ENCODE measurements at places on chromosomes 16 and 17.

DNA sequence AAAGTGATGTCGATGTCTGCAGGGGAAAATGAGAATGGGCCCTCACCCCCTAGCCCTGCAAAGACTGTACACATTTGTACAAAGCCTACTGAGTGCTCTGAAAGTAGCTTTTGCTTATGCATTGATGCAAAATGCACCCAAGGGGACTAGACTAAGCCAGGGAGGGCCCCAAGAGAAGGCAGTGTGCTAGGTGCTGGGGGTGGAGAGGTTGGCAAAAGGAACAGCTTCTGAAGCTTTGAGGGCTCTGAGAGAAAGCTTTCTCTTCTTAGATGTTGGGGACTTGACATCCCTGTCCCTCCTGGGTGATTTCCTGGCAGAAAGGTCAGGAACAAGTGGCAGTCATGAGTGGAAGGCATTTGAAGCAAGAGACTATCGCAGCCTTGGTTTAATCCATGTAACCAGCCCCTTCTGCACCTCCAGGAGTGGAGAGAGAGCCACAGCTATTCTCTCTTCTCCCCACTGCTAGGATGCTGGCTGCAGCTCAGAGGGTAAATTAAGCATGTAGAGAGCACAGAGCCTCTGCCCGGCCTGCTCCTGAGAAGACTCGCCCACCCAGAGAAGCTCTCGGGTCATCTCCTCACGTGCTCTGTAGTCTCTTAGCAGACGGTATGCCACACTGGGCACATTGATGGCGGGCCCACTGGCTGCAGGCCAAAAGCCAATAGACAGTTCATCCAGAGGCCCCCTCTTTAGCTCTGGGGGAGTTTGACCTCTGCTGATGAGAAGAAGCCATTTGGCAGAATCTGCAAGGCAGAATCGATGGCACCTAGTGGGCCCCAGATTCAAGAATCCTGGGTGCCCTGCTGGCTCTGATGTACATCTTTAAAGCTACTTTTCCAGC is 221.4 kb downstream of the MSI2 start:
- DNase-seq: no peak

DNA sequence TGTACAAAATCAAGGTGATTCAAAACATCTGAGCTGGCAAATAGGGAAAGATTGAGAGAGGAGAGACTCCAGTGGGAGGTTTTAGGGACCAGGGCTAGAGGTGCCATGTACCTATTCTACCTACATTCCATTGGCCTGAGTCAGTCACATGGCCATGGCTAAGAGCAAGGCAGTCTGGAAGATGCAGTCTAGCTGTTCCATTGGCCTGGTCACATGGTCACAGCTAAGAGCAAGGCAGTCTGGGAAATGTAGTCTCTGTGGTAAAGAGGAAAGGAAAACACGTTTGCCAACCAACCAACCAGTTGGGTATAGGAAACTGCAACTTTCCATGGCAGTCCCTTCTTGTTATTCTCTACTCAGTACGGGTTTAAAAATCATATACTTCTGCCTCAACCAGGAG is 369.1 kb downstream of the XYLT1 start:
- no peak for DNase-seq

DNA sequence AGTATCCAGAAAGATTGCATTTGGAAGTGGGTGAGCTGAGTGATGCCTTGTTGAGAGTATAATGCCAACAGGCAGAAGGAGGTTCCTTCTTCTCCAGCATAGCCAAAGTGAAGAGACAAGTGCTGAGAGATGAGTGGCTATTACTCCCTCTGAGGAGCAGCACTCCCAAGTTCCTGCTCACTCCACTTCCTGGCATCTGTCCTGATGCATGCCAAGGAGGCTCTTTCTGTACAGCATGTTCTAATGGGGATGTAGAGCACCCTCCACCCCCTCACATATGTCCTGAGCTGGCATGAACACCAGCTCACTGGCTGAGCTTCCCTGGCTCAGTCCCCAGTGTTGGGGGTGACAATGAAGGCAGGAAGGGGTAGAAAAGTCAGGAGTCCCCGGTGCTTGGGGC is 44.2 kb upstream of the DNAH9 start:
- no peak for DNase-seq

- no peak for DNase-seq
These were observed 93.0 kb downstream of the GOSR1 start for GRCh38 chr17:30570191-30570590.

GRCh38 chr16:11774065-11774626 is 22.9 kb downstream of the ZC3H7A start:
- DNase-seq: no peak

- no peak for DNase-seq
These were observed 9.2 kb upstream of the ITGA3 start for GRCh38 chr17:50046667-50047066.

GRCh38 chr16:75456971-75457370 is 7.5 kb downstream of the TMEM170A start:
- DNase-seq: no peak

GRCh38 chr17:80919331-80920311 is 72.0 kb upstream of the CHMP6 start:
- DNase-seq: no peak

DNA sequence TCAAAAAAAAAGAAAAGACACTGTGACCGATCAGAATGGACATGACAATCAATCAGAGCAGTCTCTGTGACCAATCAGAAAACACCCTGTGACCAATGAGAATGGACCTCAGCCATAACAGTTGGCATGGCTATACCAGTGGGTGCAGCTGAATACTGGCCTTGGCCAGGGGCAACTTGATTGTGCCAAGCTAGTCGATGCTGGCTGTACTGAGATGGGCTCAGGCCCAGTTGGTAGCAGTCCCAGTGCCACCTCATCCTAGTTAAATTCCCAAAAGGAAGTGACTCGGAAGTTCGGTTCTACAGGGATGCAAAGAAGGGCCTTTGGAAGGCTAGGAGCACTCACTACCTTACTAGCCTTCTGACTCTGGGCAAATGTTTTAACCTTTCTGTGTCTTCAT is 37.2 kb upstream of the BCO1 start:
- no peak for DNase-seq

DNA sequence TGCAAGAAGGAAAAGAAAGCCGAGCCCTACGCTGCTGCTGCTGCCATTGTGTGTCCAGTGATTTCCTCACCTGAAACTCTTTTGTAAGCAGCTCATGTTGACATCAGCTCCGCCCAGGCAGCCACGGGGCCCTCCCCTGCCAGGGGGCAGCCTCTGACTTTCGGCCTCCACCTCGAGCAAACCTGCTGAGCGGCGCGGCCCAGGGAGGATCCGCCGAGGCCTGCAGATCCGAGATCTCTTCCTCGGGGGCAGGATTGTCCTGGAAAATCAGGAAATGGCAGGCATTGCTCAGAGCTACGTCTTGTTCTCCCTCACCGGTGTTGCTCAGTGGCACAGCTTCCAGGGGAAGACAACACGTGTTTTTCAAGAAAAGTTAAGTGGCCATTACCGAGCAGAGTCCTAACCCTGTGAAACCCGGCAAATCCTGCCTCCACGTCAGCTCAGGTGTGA is 35.6 kb upstream of the ZNF750 start:
- no peak for DNase-seq

GRCh38 chr16:16158741-16159374 is 64.4 kb downstream of the ABCC6 start:
- no peak for DNase-seq

DNA sequence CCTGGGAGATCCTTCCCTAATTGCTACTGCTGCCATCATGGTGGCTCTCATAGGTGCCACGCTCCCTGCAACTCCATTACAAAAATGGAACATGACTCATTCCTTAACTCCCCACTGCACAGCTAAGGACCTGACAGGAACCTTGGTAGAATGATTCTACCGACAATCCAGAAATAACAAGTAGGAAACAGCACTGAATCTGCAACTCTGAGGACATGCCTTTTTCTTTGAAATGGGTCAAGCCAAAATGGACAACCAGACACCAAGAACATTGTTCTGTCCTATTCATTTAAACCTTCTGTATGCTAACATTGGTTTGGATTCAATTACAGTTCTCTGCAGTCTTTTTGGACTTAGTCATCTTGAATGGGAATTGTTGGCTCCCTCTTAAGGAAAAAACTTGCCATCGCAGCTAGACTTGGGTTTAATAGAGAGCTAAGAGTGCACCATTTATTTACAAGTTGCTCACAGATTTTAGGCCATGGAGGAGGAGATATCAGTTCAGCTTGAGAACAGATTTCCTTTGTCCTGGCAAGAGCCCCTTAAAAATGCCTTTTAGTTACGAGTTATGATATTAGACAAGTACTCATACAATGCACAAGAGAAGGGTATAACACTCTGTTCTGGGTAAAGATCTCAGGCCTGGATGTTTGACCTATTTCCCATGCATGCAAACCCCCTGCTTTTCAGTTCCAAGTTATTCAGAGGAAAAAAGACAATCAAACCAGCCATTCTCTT is 20.9 kb upstream of the NSRP1 start:
- DNase-seq: no peak

- DNase-seq: no peak
These were observed 27.8 kb upstream of the C16orf78 start for GRCh38 chr16:49345829-49346228.

DNA sequence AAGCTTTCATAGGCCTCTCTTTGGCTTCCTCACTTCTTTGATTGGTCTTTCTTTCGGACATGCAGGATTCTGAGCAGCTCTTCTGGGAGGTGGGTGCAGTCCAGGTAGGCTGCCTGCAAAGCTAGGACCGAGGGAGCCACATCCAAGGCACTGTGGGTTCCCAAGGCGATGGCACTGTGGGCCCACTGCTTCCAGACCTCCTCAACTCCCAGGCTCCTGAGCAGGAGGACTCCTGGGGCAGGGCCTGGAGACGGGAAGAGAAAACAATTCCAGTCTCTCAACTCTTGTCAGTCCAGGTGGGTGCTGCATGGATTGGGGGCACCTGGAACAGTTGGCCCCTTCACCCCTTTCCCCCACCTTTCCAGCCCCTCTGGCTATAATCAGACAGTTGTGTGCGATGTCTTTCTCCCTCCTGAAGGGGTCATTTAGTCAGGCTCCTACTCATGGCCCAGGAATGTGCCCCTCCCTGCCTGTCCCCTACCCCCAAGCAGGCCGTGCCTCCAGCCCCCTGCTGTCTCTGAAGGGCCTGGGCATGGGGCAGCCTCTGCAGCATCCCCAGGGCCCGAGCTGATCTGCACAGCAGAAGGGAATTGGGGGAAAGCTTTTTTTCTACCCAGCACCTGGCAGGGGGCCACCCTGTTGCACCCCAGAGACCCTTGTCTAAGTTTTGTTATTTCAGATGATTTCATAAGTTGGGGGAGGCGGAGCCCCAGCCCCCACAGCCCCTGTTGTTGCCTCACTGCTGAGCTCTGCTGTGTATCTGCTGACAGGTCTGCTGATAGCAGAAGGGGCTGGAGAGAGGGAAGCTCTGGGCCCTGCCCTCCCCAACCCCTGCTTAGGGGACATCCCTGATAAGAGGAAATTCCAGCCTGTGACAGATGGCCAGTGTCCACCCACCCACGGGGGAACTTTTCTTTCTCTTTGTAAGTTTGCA is 330.3 kb downstream of the SEC14L1 start:
- DNase-seq: no peak

- DNase-seq: no peak
These were observed 372 bp upstream of the NDE1 start for GRCh38 chr16:15649727-15650018.

DNA sequence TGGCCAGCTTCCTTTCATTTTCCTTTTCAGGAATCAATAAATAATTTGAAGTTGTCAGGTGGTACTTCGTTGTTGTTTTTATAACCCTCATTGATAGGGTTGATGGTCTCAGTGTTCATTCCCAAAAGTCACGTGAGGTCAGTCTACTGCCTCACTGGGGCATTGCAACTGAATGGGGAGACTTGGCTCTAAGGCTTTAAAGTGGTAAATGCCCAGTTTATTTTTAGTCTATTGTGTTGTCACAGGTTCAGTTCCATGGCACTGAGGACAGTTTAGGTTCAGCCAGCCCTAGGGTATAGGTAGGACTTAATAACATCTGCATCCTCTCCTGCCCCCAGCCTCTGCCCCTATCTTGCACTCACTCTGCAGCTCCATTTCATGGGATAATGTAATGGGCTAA is 33.5 kb upstream of the NGFR start:
- no peak for DNase-seq

- DNase-seq: no peak
These were observed 8.4 kb upstream of the SLC47A2 start for GRCh38 chr17:19724501-19725420.

GRCh38 chr17:9370467-9370866 is 205.2 kb downstream of the STX8 start:
- DNase-seq: no peak

DNA sequence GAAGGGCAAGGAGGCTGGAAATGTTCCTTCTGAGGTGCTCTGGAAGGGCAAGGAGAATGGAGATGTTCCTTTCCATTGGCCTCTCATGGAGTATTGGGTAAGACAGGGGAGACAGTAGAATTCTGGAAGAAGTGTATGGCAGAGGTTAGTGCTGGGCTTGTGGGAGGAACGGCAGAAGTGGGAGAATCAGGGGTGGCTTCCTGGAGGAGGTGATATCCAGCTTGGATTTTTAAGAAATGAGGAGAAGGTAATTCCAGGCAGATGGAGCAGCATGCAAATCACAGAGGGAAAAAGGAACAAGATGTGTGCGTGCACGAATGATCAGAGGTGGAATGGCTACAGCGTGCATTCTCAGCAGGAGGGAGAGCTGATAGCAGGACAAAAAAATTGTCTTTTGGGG is 45.1 kb upstream of the ASIC2 start:
- DNase-seq: no peak

- no peak for DNase-seq
These were observed 18.6 kb downstream of the GRIN2C start for GRCh38 chr17:74840989-74841666.

DNA sequence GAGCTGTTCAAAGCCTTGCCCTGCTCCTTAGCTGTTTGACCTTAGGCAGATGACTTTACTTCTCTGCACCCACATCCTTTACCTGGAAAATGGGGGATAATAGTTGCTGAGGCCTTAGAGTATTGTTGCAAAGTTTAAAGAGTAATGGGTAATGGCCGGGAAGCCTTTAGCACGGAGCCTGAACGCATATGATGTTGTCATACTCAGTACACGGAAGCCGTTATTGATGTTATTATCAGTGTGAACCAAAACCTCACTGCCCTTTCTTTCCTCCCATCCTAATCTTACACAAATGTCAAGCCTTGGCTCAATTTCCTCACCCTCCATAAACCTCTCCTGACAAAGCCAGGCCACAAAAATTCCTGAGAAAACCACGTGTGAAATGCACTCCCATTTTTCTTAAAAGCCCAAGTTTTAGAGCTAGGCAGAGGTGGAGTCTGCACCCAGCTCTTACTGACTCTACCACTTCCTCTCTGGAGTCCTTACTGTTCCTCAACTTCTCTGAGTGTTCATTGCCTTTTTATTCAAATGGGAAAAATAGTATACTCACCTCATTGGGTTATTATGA is 67.3 kb upstream of the CACNG3 start:
- DNase-seq: no peak

- DNase-seq: no peak
These were observed 29.8 kb downstream of the SLC47A2 start for GRCh38 chr17:19686400-19687090.

DNA sequence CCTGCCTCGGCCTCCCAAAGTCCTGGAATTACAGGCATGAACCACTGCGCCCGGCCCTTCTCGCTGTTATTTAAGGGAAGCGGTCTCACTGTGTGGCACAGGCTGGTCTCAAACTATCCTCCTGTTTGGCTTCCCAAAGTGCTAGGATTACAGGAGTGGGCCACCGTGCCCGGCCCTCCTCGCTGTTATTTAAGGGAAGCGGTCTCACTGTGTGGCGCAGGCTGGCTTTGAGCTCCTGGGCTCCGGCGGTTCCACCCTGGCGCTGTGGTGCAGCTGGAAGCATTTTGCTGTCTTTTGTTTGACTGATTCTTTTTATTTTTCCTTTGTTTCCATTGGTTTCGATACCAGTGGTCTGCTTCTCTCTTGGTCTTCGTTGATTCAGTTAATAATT is 40.7 kb downstream of the FOXK2 start:
- no peak for DNase-seq

GRCh38 chr17:18364166-18364565 is 816 bp upstream of the SHMT1 start:
- DNase-seq: no peak
